ENCODE measurements at places on chromosomes 7 and 10. TPM values are rescaled to one million over a fixed set of nuclear protein-coding genes. Genes with fewer than 3 reads are reported as not detected.

Gene NEUROG3
- total RNA-seq: not detected

Gene PODXL
- 0.53 TPM for total RNA-seq

Gene TWIST1
- total RNA-seq: 0.31 TPM

Gene NRCAM
- 20.0 TPM for total RNA-seq

DNA sequence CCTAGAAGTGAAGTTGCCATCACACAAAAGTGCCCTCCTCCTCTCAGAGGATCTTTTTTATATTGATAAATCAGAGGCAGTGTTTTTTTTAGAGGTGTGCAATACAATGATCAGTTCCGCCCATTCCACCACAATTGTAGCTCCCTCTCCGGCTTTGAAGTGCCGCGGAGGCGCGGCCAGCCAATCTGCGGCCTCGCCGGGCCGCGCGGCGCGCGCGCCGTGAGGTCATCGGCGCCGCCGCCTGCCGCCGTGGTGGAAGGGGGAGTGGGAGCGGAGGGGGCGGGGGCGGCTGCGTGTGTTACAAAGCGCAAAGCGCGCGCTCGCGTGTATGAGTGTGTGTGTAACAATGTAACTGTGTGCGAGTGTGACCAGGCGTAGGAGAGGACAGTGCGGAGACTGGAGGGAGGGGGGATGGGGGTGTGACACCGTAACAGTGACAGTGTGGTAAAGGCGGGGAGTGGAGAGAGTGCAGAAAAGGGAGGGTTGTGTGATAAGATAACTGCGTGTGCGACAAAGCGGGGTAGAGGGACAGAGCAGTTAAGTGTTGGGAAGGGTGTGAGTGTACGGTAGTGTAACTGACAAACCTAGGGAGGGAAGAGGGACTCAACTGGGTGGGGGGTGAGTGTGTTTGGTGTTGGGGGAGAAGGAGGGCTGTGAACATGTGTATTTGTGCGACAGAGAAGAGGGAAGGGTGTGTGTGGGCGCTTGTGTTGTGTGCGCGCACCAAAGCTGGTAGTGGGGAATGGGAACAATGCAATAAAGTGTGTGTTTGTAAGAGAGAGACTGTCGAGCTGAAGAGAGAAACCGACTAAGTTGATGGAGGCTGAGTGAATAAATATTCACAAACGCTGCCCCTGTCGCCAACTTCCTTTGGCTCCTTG, at the start of gene SP8:
Gene SP8 (minus strand): TSS at position 108 of the 881 bp plus-strand sequence. CDS start 88 bp downstream, at position 20.
- DNase-seq: no peak

GRCh38 chr7:41107938-41108448, 594.9 kb downstream of the INHBA start:
- peak; percentile 99 for DNase-seq

DNA sequence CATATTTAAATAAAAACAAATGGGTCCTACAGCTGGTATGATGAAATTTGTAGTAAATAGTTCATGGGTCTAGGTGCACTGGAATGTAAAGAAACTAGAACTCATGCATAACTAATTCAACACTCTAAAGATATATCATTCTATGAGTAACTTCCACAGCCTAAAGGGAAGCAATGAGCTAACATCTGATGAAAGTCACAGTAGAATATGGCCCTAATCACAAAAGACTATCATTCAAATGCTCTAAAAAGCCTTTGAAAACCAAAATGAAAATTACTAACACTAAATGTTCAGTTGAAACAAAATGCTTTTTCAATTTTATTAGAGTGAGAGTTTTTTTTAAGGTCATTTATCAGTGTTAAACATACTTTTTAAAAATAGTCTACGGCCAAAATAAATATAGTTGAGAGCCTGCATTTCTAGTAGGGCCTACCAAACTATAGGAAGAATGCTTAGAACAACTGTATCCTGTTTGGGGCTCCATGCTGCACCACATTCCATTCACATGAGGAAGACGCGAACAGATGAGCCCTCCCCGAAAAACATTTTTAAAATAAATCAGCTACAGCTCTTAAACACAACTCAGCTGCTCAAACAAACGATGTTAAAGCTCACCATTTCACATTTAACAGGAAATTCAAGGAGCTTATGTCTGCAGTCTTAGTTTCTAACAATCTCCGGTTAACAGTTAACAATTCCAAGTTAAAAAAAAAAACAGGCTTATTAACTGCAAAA, 134.5 kb downstream of the NRBF2 start:
- peak; percentile 80 for DNase-seq

DNA sequence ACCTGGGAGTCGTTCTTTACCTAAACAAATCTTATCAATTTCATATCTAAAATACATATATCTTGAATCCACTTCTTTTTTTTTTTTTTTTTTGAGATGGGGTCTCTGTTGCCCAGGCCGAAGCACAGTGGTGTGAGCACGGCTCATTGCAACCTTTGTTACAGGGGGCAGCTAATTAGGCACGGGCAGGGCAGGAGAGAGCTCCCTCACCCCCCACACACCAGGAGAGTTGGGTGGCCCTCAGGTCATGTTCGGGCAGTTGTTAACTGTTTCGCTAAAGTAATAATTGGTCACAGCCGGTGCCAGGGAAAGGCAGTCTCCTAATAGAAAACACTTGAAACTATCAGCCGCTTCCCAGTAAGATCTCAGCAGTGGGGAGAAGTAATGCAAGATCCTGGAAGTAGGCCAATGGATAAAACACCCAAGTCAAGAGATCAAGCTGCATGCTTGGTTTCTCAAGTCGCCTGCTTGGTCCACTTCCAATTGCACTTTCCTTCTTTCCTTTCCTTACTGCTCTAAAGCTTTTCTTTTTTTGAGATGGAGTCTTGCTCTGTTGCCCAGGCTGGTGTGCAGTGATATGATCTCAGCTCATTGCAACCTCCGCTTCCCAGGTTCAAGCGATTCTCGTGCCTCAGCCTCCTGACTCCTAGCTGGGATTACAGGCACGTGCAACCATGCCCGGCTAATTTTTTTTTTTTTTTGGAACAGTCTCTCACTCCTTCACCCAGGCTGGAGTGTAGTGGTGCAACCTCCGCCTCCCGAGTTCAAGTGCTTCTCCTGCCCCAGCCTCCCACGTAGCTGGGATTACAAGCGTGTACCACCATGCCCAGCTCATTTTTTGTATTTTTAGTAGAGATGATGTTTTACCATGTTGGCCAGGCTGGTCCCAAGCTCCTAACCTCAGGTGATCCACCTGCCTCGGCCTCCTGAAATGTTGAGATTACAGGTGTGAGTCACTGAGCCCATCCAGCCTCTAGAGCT, 21.3 kb upstream of the EFCAB10 start:
- DNase-seq: no peak

GRCh38 chr7:63067897-63068585, 930.6 kb upstream of the ZNF722 start:
- no peak for DNase-seq

DNA sequence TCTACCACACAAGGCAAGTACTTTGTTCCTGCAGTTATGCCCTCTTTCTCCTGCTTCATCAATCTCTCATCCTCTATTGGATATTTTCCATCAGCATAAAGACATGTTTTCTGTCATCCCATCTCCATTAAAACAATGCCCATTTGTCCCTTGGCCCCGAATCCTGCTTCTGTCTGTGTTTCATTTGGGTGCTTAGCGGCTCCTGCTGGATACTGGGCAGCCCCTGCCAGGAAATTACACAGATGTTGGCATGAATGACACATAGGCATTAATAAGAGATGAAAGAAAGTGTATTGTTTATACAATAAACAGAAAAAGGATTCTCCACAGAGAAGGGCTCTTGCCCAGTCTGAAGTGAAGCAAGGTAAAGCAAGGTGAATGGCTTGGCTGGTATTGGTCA, 765.3 kb downstream of the REEP3 start:
- no peak for DNase-seq

- DNase-seq: no peak
Measured at GRCh38 chr7:13188236-13188805, 500.9 kb downstream of the ARL4A start.

DNA sequence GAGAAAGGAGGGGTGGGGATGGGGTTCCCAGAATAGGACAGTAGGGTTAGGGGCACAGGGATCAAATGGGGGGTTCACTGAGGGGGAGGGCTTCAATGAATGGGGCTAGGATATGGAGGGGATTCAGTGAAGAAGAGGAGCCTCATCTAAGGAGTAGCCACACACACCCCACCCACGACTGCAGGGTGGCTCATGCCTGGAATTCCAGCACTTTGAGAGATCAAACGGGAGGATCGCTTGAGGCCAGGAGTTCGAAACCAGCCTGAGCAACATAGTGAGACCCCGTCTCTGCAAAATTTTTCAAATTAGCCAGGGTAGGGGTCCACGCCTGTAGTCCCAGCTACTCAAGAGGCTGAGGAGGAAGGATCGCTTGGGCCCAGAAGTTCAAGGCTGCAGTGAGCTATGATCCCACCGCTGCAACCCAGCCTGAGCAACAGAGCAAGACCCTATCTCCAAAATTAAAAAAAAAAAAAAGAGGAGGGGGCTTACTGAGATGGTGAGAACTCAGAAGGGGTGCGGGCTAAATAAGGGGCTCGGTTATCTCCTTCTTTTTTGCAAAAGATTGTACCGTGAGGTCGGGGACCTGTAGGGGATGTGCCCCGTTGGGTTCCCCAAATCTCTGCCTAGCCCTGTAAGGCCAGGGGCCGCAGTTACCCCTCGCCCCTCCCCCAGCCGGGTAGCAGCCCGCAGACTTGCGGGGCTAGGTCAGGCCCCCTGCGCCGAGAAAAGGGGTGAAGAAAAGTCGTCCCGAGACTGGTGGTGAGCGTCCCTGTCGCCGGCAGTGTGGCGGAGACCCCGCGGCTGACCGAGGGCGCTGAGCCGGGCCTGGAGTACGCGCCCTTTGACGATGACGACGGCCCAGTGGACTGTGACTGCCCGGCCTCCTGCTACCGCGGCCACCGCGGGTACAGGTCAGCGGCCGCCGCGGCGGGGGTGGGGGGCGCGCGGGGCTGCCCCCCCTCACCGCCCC, 43.1 kb upstream of the HSPB1 start:
- no peak for DNase-seq

DNA sequence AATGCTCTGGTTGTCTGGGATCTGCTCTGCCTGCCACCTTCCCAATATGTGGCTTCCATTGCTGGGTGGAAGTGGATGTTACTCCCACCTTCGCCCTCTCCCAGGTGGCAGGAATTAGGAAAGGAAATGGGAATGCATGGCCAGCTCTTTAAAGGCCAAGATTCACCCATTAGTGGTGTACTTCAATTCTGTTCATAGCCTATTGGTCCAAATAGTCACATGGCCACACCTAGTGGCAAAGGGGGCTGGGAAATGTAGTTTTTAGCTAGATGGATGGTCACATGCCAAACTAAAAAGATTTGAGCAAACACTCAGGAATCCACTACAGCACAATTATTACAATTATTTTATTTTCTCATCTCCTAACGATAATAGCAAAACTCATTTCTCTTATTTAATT, 135.1 kb downstream of the NPY start:
- no peak for DNase-seq

GRCh38 chr7:52842202-52842900, 193.1 kb upstream of the POM121L12 start:
- DNase-seq: no peak

GRCh38 chr7:149126662-149127266, 640 bp upstream of the ZNF425 start:
- DNase-seq: peak; percentile 30

- DNase-seq: no peak
Measured at GRCh38 chr7:151860771-151861170, 16.1 kb downstream of the PRKAG2 start.

- no peak for DNase-seq
Measured at GRCh38 chr7:3272691-3273141, 28.3 kb upstream of the SDK1 start.

- DNase-seq: no peak
Measured at GRCh38 chr7:80505900-80506500, 5.9 kb downstream of the GNAT3 start.

DNA sequence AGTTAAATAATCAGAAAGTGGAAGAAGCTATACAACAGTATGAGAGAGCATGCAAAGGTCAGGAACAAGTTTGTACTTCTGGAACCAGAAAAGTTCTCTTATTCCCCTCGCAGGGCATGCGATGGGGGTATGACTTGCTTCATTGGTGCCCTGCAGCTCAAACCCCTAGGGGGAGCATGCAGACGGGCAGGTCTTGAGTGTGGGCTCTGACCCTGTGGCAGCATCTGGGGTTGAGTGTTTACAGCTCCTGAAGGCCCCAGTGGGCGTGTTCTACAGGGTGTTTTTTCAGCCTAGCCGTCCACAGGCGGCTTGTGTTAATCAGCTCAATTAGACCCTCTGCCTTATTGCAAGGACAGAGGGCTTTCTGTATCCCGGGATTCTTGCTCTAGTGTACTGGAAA, 44.5 kb downstream of the KIF20B start:
- DNase-seq: no peak
